ENCODE measurements at places on chromosomes 1 and 21.

GRCh38 chr1:7888248-7889081, 35.6 kb upstream of the UTS2 start:
- no peak for DNase-seq

- no peak for DNase-seq
These were observed 7.6 kb upstream of the KRTAP19-8 start for GRCh38 chr21:31045841-31046240.

DNA sequence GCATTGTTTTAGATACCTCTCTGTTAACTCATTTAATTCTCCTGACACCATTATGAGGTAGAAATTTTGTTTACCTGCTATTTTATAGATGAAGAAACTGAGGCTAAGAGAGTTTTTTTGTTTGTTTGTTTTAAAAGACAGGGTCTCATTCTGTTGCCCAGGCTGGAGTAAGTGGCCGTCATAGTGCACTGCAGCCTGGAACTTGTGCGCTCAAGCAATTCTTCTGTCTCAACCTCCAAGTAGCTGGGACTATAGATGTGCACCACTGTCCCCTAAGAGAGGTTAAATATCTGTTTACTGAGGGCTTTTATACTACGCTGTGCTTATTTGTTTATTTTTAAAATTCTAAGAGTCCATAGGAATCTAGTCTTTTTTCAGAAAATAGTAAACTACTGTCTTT, 43.7 kb upstream of the CACYBP start:
- no peak for DNase-seq

DNA sequence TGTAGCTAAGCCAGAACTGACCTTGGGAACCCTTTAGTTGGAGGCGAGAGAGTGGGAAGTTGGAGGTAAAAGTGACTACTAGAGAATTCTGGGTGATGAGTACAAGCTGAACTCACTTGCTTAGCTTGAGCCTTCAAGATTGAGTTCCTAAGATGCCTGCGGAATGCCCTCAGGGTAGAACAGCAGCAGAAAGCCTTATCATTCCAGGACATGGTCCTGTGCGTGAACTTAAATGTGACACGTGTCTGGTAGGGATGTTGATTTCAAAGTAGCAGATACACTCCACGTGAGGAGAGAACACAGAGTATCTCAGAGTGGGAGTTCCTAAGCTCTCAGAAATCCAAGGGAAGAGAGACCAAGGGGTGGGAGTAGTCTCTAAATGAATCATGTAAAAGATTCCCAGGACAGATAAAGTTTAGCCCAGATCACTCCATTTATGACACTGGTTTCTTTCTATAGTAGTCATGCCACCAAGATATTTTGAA, 60.1 kb downstream of the KCNK1 start:
- no peak for DNase-seq

- DNase-seq, result no peak
These were observed 20.7 kb downstream of the ZNF695 start for GRCh38 chr1:246987083-246987690.

All from vagina (tissue), 2 donors.